ENCODE measurements at places on chromosomes 6 and 20. TPM values are rescaled to one million over a fixed set of nuclear protein-coding genes. Genes with fewer than 3 reads are reported as not detected.
A peak's percentile ranks its signal among the peaks of the same experiment; 100 is the strongest.

DNA sequence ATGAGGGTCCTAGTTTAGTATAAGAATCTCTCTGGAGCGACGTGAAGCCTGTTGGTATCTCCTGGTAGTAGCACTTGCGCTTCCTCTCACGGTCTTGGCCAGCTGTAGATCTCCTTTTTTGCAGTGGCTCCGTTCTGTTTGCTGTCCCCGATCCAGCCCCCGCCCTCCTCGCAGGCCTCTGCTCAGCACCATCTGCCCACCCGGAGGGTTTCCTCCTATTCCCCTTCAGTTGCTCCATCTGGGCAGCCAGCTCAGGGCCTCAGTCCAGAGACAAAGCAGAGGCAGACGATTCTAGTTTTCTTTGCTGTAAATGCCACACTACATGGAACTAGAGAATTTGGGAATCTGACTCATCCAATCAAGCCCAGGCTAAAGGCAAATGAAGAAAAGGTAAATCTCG, 126.6 kb downstream of the TIAM2 start:
- no peaks in the 10 kb centered on the region for H3K36me3 ChIP-seq
- DNase-seq: no peak
- H3K4me3 ChIP-seq: no peak overlapping the region
- H3K4me1 ChIP-seq: peaks cover 9% of the 10 kb centered on the region
- H3K27ac ChIP-seq: no peak overlapping the region
- no peaks in the 10 kb centered on the region for H3K27me3 ChIP-seq

DNA sequence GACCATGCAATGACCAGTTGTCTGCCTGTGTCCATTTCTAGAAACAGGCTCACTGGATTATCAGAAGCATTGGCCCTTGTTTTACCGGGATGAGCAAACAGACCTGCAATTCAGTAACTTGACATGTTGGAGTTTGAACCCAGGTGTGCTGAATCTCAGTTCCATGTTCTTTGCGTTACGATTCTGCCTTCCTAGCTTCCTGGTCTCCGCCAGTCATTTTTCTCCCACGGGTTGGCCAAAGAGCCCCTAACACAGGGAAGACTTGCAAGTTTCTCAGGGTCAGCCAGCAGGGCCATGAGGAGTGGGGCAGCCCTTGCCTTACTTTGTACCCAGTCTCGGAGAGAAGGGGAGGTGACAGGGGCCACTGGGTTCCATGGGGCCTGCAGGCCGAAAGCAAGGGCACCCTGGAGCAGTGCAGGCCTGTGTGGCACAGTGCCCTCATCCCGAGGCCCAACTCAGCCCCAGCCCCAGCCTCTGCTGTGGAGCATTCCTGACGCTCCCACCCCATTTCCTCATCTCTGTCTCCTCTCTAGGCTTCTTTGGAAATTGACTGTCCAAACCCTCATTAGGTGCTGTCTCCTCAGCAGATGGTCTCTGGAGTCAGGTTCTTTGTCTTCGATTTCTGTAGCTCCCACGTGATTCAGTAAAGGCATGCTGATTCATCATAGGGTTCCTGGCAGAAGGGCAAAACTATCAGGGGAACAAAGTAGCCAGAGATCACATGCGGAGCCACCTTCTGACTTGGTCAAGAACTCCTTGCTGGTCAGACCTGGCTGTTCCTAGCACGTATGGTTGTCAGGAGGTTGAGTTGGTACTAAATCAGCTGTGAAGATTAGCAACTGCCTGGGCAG, 23.6 kb downstream of the CDS2 start:
- H3K4me1 ChIP-seq: peaks cover 43% of the 10 kb centered on the region
- H3K27ac ChIP-seq: peak overlapping the region; percentile 98
- H3K27me3 ChIP-seq: no peaks in the 10 kb centered on the region
- DNase-seq: no peak
- no peaks in the 10 kb centered on the region for H3K36me3 ChIP-seq

- peak overlapping the region; percentile 93 for H3K4me3 ChIP-seq
- no peaks in the 10 kb centered on the region for H3K36me3 ChIP-seq
- DNase-seq: peak; percentile 32
- H3K4me1 ChIP-seq: peaks cover 23% of the 10 kb centered on the region
- peak overlapping the region; percentile 48 for H3K27ac ChIP-seq
Observed at GRCh38 chr20:25389858-25390537, 637 bp downstream of the ABHD12 start.

- no peak overlapping the region for H3K4me3 ChIP-seq
- H3K4me1 ChIP-seq: peaks cover 34% of the 10 kb centered on the region
- no peak overlapping the region for H3K27ac ChIP-seq
- no peaks in the 10 kb centered on the region for H3K36me3 ChIP-seq
Observed at GRCh38 chr20:58608096-58608840, 42.8 kb upstream of the STX16 start.

DNA sequence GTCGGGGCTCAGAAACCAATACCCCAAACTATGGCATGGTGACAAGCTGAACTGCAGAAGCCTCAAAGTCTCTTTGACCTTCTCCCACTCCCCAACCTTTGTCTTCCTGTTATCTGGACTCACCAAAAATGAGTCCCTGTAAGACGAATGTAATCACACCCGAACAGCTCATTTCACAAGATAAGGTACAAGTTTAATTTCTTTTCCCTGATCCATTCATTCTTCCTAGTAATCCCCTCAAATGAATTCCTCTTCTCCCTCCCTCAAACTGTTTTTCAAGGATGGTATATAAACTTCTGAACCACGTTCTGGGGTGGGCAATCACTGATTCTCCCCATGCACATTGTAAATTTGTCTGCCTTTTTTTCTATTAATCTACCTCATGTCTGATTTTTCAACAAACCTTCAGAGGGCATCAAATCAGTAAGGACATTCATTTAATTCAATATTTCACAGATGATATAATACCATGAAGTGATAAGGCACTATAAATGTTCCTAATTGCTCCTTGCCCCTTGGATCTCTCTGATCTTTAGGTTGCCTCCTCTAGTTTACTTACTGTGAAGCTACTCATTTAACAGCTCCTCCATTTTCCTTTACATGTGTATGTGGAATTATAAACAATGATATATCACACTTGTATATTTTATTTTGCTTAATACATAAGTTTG, 77.2 kb downstream of the OR2B2 start:
- H3K4me1 ChIP-seq: no peaks in the 10 kb centered on the region

GRCh38 chr6:92273694-92274093, 1145.7 kb downstream of the EPHA7 start:
- no peaks in the 10 kb centered on the region for H3K36me3 ChIP-seq
- no peak overlapping the region for H3K27ac ChIP-seq
- no peaks in the 10 kb centered on the region for H3K4me1 ChIP-seq
- no peaks in the 10 kb centered on the region for H3K27me3 ChIP-seq
- DNase-seq: no peak
- no peak overlapping the region for H3K4me3 ChIP-seq

DNA sequence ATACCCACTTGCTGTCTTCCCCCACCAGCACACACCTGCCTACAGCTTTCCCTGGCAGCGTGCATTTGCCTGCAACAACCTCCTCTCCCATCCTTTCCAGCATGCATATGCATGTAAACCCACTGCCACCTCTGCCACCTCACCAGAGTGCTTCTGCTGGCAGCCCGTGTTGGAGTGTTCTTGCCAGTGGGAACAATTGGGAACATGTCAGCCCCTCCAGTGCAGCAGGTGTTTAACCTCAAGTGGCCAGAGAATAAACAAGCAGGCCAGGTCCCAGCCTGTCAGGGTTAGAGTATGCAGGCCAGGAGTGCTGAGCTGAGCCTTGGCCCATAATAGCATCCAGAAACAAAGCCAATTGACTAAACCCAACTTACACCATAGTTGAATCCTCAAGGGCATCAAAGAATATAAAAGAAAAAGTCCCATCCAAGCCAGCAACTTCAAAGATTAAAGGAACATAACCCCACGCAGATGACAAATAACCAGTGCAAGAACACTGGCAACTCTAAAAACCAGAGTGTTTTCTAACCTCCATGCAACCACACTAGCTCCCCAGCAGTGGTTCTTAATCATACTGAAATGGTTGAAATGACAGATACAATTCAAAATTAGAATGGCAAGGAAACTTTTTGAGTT, 1212.1 kb upstream of the CITED2 start:
- no peak overlapping the region for H3K4me3 ChIP-seq
- H3K4me1 ChIP-seq: no peaks in the 10 kb centered on the region
- H3K27me3 ChIP-seq: no peaks in the 10 kb centered on the region
- no peak for DNase-seq
- H3K36me3 ChIP-seq: no peaks in the 10 kb centered on the region

The ZNF391 gene
- 4.7 TPM for total RNA-seq

GRCh38 chr6:108621117-108621516, 60.4 kb downstream of the FOXO3 start:
- H3K27ac ChIP-seq: 0 out of 2 replicates have a peak overlapping the region, but pooled peaks have one; percentile 4
- H3K36me3 ChIP-seq: peaks cover 6% of the 10 kb centered on the region
- no peak overlapping the region for H3K4me3 ChIP-seq
- H3K4me1 ChIP-seq: peaks cover 48% of the 10 kb centered on the region
- peak; percentile 52 for DNase-seq
- no peaks in the 10 kb centered on the region for H3K27me3 ChIP-seq

DNA sequence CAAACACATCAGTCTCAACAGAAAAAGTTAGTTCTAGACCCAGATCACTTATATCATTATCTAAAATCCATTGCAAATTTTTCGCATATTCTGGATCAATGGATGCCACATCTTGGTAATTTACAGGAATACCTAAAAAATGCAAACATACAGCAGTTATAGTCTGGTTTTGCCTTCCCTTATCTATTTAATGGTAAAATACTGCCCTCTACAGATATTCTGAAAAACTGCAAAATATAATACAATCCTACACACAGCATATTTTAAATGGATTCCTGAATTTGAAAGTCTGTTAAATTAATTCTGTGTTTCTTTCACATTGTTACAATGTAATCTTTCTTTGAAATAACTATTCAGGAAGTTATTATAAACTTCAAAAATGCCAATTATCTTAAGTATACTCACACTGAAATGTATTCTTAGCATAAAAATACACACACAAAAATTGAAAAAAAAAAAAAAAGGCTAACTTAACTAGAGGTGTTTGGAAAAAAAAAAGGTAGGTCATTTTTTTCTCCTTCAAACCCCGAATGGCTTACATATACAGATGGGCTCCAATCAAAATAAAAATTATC, 88.4 kb downstream of the HACE1 start:
- H3K36me3 ChIP-seq: no peaks in the 10 kb centered on the region
- no peak overlapping the region for H3K27ac ChIP-seq
- H3K27me3 ChIP-seq: no peaks in the 10 kb centered on the region
- DNase-seq: no peak
- H3K4me1 ChIP-seq: no peaks in the 10 kb centered on the region
- H3K4me3 ChIP-seq: no peak overlapping the region

The SMIM8 gene
- 5.3 TPM for total RNA-seq

The EXOC2 gene
- total RNA-seq: 28.2 TPM

DNA sequence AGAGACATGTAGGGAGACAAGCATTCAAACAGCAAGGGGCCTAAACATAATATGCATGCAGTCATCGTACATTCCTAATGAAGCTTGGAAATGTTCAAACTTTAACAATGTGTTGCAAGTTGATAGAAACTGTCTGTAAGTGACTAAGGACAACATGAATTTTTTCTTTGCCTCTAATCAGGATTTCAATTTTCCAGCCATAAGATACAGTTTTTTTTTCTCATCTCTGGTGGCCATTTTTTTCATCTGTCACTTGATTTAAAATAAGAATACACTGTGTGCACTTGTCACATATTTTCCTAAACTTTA, 22.2 kb upstream of the MTRF1L start:
- H3K4me3 ChIP-seq: no peak overlapping the region
- no peaks in the 10 kb centered on the region for H3K4me1 ChIP-seq

DNA sequence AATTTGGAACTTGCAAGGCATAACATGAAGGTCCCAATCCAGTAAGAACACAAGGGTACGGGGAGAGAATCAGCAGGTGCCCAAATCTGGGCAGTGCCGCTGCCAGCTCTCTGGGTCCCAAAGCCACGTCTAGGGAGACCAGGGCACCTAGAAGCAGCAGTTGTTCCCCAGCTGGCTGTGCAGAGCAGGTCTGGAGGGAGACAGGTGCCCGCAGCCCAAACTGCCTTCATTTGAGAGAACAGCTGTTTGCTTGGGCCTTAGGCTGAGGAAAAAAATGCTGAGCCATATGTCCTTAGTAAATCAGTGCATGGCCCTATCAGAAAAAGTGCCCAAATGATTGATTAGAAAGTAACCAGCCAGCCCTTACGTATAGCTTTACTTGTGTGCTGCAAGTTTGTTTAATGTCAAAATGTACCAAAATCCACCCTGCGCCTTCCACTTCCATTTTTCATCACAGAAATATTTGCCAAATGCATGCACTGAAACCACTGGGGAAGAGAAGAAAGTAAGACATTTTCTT, 9.1 kb upstream of the PRELID3B start:
- no peak overlapping the region for H3K27ac ChIP-seq
- H3K27me3 ChIP-seq: no peaks in the 10 kb centered on the region
- no peak for DNase-seq
- peaks cover 36% of the 10 kb centered on the region for H3K4me1 ChIP-seq
- no peak overlapping the region for H3K4me3 ChIP-seq
- no peaks in the 10 kb centered on the region for H3K36me3 ChIP-seq

DNA sequence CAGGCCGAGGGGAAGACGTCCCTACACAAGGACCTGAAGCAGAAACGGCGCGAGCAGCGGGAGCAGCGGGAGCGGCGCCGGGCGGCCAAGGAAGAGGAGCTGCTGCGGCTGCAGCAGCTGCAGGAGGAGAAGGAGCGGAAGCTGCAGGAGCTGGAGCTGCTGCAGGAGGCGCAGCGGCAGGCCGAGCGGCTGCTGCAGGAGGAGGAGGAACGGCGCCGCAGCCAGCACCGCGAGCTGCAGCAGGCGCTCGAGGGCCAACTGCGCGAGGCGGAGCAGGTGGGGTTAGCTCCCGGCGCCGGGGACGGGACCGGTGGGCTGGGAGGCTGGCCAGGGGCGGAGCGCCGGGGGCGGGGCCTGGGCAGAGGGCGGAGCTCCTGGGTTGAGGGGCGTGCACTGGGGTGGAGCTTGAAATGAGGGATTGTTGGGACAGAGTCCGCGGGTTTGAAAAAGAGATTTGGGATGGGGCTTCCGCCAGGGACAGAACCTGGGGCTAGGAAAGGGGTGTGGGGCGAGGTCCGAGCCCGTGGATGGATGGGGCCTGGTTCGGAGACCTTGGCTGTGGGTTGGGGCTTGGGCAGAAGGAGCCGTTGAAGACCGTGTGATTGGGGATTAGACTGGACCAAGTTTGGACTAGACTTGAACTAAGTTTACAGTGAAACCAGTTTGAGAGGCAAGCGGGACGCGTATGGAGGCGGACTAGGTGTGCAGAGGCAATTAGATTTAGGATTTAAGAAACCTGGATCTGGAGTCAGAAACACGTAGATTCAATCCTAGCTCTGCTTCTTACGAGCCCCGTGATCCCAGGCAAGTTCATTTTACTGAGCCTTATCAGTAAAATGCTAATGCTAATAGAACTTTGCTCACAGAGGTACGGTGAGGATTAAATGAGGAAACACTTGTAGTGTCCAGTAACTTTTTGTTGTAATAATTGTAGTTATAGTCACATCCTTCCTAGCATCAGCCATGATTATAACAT, 20.9 kb downstream of the DEF6 start:
- no peaks in the 10 kb centered on the region for H3K4me1 ChIP-seq
- H3K27me3 ChIP-seq: no peaks in the 10 kb centered on the region
- no peak overlapping the region for H3K27ac ChIP-seq
- no peaks in the 10 kb centered on the region for H3K36me3 ChIP-seq
- no peak overlapping the region for H3K4me3 ChIP-seq
- DNase-seq: peak; percentile 83

The SNAP25 gene
- total RNA-seq: not detected
